ENCODE measurements at places on chromosomes 1 and 21. TPM values are rescaled to one million over a fixed set of nuclear protein-coding genes. Genes with fewer than 3 reads are reported as not detected.

The MMP23B gene
- total RNA-seq, result 36.2 TPM

The TNN gene
- total RNA-seq, result 0.08 TPM

The CSF3R gene
- 5.8 TPM for total RNA-seq

The ADCY10 gene
- not detected for total RNA-seq

The GALE gene
- total RNA-seq, result 7.8 TPM

The ZNF695 gene
- not detected for total RNA-seq

The TPM3 gene
- total RNA-seq, result 102 TPM

The FCER1G gene
- total RNA-seq, result 38.3 TPM

The TNFRSF8 gene
- total RNA-seq, result 0.92 TPM

The TMIGD3 gene
- total RNA-seq, result 1.7 TPM

The COL9A2 gene
- total RNA-seq, result 0.24 TPM

The OR10X1 gene
- total RNA-seq, result not detected

The TRABD2B gene
- 0.57 TPM for total RNA-seq

The LHX8 gene
- total RNA-seq, result not detected

The SPRR4 gene
- not detected for total RNA-seq

The CPT2 gene
- total RNA-seq, result 37.7 TPM

The TRAF3IP3 gene
- total RNA-seq, result 1.7 TPM

All from Right ventricle myocardium inferior (tissue), 1 donor.